ENCODE measurements at places on chromosomes 2 and 18. TPM values are rescaled to one million over a fixed set of nuclear protein-coding genes. Genes with fewer than 3 reads are reported as not detected.

PROC gene
- 52.1 TPM for total RNA-seq

MAP3K19 gene
- total RNA-seq, result not detected

DNA sequence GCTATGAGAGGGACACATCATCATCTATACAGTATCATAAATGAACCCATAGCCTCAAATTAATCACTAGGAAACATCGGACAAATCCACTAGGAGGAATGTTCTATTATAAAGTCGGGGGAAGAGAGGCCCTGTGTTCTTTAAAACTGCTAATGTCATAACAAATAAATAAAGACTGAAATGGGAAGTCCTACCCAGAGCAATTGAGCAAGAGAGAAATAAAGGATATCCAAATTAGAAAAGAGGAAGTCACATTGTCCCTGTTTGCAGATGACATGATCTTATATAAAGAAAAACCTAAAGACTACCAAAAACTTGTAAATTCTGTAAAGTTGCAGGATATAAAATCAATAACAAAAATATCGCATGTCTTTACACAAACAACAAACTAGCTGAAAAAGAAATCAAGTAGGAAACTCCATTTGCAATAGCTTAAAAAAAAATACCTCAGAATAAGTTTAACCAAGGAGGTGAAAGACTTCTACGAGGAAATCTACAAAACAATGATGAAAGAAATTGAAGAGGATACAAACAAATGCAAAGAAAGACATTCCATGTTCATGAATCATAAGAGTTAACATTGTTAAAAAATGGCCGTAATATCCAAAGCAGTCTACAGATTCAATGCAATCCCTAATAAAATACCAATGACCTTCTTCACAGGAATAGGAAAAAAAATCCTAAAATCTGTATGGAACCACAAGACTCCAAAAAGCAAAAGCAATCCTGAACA, 30.6 kb downstream of the RTN4 start:
- no peak for DNase-seq

GRCh38 chr18:58558471-58558870, 70.4 kb downstream of the ALPK2 start:
- no peak for DNase-seq

DNA sequence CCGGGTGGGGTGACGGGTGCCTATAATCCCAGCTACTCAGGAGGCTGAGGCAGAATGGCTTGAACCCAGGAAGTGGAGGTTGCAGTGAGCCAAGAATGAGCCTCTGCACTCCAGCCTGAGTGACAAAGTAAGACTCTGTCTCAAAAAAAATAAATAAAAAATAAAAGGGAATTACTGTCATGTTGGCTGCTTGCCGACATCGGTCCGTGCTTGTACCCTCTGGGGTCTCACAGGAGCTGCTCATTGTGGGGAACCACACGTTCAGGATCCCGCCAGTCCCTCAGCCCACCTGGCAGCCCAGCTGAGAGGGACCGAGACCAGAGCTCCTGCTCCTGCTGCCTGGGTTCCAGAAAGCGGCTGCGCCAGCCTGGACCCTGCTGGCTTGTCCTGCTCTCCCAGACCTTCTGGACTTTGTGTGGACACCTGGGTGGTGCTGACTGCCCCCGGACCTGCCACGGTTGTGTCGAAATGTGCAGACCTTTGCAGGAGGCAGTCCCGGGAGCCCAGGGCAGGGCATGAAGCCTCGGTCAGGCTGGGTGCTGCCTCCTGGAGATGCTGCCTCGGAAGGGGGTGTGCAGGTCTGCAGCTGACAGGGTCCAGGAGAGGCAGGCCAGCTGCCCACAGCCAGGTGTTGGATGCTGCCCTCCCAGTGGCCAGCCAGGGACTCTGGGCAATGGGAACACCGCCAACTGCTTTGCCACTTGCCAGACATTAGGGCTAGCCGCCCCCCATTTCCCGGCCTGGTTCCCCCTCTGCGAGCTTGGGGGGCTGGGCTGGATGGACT, 16.4 kb downstream of the KLF11 start:
- no peak for DNase-seq

DNA sequence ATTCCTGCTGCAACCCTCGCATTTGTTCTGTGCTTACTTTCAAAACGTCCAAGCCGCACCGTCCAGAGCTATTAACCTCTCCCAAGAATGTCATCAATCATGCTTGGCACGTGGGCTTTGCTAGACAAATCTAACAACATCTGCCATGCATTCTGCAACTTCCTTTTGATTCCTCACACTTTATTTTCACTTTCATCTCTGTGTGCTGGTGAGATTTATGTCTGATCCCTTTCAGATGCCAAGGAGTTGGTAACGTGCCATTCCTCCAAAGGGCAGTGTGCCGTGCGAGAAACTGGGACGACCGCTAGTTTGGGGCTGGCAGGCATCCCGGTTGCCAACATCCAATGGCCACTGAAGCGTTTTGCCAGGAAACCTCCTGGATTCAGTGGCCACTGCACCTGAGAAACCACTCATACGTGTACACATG, 230.0 kb upstream of the PARD3B start:
- no peak for DNase-seq

- DNase-seq, result no peak
Observed at GRCh38 chr2:199442173-199442572, 15.6 kb downstream of the SATB2 start.

HOXD8 gene
- not detected for total RNA-seq

DNA sequence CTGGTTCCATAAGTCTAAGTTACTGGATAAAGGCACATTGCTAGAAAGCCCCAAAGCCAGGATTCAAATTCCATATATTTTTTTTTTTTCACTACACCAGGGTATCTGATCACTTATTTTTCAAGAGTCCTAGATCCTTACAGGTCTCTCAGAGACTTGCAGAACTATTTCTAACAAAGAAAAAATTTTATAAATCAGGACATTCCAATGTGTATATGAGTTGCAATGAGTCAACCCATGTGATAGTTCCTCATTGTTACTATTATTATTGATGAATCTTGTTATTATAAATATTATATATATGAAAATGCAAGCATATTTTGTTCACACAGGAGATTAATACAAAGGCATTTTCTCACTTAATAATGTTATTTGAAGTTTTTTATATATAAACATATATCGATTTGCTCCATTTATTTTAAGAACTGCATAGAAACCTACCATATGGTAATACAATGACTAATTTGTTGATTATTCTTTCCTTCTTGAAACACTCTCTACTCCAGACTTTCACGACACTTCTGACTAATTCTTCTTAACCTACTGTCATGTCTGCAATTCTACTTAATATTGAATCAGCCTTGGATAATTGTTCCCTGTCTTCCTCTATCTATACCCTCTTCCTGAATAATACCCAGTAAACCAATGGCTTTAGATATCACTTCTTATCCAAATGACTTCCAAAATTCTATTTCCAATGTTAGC, 968.4 kb upstream of the NRXN1 start:
- DNase-seq, result no peak

DNA sequence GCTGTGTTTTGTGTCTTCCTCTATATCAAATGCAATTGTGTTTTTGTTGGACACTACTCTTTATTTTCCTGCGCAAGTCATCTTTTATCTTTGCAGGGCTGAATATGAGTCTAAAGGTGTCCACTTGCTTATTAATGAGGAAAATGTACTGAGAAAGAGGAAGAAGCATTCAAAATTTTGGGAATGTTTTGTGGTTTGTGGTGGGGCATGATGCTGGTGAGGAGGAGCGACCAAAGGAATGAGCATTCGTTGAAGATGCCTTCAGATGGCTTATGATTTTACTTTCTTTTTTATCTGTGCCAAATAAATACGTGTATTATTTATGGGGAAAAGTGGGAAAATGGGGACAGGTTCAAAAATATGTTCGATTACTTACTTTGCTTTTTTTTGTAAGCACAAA, 63.9 kb upstream of the SMIM21 start:
- no peak for DNase-seq

DNA sequence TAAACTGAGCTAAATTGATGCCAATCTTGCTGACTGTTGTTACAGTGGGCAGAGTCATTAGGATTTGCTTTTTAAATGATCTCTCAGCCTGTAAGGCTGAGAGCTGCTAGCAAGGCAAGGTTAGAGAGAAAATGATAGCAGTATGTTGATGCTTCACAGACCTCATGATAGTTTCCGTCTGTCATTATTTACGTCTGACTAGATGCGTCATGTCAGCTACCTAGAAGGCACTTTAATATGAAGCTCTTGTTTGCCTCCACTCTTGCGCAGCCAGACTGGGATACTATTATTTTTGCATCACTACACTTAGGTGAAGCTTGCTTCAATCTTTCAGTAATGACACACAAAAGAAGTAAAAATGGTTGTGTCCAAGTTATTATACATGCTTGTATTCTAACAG, 313.8 kb downstream of the LNPK start:
- no peak for DNase-seq

- DNase-seq, result no peak
Observed at GRCh38 chr2:145543155-145543554, 1023.2 kb upstream of the ZEB2 start.

DNA sequence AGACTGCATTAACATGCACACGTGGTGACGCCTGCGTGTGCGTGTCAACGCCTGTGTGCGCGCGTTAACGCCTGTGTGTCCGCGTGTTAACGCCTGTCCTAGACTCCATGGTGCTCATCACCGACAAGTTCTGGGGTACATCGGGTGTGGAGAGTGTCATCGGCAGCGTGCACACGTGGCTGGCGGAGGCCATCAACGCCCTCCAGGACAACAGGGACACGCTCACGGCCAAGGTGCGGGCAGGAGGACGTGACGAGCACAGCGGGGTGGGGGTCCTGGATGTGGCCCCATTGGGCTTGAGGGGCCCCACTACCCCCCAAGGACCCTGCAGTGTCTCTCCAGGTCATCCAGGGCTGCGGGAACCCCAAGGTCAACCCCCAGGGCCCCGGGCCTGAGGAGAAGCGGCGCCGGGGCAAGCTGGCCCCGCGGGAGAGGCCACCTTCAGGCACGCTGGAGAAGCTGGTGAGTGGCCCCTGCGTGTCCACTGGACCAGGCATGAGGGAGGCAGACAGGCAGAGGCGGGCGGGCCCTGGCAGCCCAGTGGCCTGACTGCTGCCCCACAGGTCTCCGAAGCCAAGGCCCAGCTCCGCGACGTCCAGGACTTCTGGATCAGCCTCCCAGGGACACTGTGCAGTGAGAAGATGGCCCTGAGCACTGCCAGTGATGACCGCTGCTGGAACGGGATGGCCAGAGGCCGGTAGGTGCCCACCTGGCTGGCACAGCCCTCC, 29.2 kb downstream of the GPC1 start:
- no peak for DNase-seq

SCYGR4 gene
- not detected for total RNA-seq

DNA sequence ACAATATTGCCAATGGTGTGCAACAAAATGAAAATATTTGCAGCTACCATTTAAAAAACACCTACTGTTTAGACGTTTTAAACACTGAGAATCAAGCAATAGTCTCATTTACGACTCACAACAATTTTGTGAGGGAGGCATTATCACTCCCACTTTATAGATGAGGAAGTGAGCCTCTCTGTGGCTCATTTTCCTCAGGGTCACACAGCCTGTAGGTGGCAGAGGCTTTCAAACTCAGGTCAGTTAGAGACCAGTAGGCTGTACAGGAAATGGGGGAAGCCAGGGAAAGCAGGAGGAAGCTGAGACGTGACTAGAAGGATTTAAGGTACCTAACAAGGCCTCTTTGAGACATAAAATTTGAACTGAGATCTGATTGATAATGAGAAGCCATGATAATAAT, 95.0 kb upstream of the ZNF521 start:
- DNase-seq, result no peak

DNA sequence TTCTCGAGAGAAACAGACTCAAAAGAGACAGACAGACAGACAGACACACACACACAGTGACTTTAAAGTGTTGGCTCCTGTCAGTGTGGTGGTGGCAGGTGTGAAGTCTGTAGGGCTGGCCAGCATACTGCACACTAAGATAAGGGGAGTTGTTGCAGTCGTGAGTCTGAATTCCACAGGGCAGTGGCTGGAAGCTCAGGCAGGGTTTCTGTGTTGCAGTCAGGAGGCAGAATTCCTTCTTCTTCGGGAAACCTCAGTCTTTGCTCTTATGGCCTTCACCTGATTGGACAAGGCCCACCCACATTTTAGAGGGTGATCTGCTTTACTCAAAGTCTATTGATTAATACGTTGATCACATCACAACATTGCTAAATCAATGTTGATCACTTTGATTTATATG, 478.4 kb upstream of the HS6ST1 start:
- DNase-seq, result no peak

ITGB1BP1 gene
- 108 TPM for total RNA-seq

- DNase-seq, result no peak
Observed at GRCh38 chr2:8956774-8957173, 46.7 kb downstream of the MBOAT2 start.

ZNF521 gene
- not detected for total RNA-seq

NT5DC4 gene
- total RNA-seq, result 2.4 TPM

DNA sequence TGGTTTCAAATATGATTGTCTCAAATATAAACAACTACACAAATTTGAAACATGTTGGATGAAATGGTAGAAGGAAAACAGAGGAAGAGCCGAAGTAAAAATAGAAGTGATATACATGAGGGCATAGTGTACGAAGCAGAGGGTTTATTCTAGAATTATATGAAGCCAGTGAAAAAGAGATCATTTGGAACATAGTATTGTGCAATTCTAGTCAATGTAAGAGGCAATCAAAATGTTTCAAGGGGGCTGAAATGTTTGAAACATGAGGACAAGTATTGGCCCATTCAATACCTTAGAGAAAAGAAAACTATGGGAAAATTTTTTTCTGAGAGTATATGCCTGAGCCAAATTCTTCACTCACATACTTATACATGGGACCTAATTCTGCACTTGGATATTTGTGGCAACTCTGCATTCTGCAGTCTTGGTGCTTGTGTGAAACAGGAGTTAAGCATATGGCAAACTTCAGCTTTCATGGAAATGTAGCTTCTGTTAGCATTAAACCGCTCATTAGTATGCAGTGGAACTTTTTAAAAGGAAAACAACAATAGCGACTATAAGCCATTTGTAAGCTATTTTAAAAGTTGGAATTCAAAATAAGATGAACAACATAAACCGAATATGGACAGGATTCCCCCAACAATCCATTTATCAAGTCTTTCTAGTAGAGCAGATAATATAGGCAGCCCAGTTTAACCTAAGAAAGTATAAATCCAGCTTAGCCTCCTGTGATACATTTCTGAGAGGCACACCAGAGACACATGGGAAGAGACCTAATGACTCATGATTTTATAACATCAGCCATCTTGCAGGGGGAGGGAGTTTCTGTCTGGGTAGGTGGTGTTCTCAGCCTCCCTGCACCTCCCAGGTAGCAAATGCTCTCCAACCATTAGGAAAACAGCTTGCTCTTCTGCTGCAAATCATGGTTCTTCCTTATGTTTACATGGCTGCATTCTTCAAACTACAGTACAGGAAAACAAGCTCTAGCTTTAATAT, 197.8 kb downstream of the PAX3 start:
- no peak for DNase-seq

GRCh38 chr2:202690321-202690900, 55.6 kb downstream of the FAM117B start:
- DNase-seq, result no peak

- no peak for DNase-seq
Observed at GRCh38 chr2:86042256-86043168, 63.2 kb downstream of the POLR1A start.

CD8B gene
- not detected for total RNA-seq

- DNase-seq, result peak; percentile 51
Observed at GRCh38 chr2:226023383-226023782, 623.9 kb downstream of the NYAP2 start.

- DNase-seq, result peak; percentile 63
Observed at GRCh38 chr2:8684540-8684877, 2.7 kb downstream of the ID2 start.

GAREM2 gene
- 0.31 TPM for total RNA-seq

- DNase-seq, result no peak
Observed at GRCh38 chr2:236730393-236730792, 160.8 kb downstream of the ACKR3 start.
